ENCODE measurements at places on chromosomes 5 and 9.

DNA sequence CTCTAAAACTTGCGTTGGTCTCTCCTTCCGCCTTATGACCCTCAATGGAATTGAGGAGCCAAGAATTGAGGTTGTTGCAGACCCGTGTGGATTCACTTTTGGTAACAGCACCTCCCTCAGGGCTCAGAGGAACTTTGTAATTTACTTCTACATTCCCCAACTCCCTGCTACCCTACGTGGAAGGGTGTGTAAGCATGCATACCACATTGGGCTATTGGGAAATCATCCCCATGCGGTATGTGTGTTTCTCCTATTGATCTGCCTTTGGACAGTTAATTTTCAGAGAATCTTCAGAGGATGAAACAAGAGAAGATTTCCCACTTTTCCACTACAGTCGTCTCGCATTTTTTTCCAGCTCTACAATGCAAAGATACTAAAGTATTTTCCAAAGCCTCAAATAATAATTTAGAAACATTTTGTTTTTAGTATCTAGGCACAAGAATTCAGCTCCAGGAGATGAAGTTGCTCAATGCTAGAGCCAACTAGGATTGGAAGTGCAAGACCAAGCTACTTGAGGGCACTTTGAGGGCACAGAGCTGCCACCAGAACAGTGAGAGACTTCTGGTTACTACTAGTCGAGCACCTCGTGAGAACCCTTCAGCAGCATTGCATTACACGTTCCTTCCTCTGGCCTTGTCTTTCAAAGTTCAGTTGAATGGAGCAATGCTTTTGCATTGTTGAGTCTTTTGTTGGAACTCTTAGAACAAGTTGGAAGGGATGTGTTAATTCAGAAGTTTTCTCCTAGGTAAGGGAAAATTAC is 3.4 kb downstream of the C1QTNF3 start:
- no peak for DNase-seq

DNA sequence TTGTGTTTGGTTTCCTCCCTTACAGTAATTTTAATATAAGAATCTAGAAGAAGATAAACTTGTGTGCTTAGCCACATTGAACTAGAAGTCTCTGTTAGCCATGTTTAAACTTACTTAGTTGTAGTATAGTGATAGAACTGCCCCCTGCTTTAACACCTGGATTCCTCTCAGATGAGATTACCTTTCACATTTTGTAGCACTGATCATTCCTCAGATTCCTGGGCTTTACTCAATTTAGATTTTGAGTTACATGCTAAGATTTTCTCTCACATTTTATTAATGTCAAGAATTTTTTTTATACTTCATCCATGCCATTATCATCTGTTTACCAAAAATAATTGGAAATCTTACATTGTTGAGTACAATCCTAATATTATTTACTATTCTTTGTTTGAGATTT is 70.5 kb downstream of the GPBP1 start:
- no peak for DNase-seq

DNA sequence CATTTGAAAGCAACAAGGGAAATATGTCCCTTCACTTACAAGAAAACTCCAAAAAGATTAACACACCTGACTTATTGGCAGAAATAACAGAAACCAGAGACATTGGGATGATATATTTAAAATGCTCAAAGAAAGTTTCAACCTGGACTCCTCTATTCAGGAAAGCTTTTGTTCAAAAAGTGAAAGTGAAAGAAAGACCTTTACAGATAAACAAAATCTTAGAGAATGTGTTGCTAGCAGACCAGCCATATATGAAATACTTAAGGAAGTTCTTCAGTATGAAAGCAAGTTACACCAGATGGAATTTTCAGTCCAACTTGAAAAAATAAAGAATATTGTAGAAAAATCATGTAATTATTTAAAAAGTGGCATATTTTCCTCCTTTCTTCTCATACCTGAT is 1075.1 kb downstream of the NR2F1-AS1 start:
- no peak for DNase-seq

- no peak for DNase-seq
Observed at GRCh38 chr5:135324160-135324559, 74.9 kb downstream of the MACROH2A1 start.

GRCh38 chr5:24068524-24068923 is 561.1 kb downstream of the PRDM9 start:
- no peak for DNase-seq

- no peak for DNase-seq
Observed at GRCh38 chr9:95626885-95627558, 110.3 kb upstream of the PTCH1 start.

GRCh38 chr9:132637801-132638200 is 32.0 kb downstream of the DDX31 start:
- DNase-seq: no peak

DNA sequence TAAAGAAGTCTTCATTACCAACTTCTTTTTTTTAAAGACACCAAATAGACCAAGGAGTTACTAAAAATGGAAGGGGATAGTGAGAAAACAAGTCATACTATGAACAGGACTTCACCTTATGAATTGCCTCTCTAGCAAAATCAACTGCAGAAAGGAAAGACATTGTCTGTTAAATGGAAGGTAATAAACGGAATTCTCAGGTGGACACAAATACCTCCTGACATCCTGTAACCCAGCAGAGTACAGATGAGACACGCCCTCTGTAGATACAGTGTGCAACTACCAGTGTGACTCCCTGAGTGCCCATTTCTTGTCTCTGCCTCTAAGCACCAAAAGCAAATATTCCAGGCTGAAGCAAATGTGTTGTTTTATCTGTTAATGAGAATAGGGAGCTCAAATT is 12.2 kb upstream of the PLPP1 start:
- no peak for DNase-seq

DNA sequence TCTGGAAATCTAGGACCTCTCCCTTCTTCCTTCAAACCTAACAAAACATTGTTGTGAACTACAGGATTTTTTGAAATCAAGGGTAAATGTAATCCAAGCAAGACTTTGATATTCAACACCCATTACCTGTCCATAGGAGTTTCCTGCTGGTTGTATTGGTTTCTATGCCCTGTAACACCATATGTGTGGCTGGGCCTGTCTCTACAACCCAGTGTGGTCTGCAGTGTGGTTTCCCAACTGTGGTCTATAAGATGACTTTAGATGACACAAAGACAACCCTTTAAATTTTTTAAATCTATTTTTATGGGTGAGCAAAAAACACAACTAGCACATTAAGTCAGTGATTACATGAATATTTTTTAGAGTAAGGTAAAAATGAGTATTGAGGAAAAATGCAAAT is 93.1 kb downstream of the SMIM15 start:
- no peak for DNase-seq

GRCh38 chr9:22244139-22245011 is 202.2 kb upstream of the DMRTA1 start:
- DNase-seq: peak; percentile 34

DNA sequence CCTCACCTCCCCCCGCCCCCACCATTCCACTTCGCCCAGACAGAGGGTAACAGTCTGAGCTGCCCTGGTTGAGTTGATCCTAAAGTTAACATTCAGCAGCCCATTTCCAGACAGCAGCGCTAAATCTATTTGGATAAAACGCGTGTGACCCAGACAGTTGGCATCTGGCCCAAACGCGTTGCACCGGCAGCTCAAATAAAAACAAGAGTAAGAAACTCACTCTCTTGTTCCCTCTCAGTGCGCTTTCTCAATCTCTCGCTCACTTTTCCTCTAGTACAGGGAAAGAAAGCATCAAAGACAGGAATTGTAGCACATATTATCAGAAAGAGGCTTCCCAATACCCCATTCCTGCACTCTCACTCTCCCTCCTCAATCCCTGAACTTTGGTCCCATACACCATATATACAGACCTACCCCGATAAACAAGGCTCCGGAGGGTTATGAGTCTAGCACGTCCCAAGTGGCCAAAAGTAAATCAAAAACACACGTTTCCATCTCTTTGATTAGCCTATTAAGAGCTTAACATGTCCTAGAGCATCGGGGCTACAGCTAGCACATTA is 1.3 kb downstream of the ADAMTS6 start:
- DNase-seq: no peak

GRCh38 chr9:115672477-115673316 is 480.9 kb upstream of the PAPPA start:
- DNase-seq: no peak

- no peak for DNase-seq
Observed at GRCh38 chr5:64331597-64332277, 166.1 kb downstream of the RNF180 start.

DNA sequence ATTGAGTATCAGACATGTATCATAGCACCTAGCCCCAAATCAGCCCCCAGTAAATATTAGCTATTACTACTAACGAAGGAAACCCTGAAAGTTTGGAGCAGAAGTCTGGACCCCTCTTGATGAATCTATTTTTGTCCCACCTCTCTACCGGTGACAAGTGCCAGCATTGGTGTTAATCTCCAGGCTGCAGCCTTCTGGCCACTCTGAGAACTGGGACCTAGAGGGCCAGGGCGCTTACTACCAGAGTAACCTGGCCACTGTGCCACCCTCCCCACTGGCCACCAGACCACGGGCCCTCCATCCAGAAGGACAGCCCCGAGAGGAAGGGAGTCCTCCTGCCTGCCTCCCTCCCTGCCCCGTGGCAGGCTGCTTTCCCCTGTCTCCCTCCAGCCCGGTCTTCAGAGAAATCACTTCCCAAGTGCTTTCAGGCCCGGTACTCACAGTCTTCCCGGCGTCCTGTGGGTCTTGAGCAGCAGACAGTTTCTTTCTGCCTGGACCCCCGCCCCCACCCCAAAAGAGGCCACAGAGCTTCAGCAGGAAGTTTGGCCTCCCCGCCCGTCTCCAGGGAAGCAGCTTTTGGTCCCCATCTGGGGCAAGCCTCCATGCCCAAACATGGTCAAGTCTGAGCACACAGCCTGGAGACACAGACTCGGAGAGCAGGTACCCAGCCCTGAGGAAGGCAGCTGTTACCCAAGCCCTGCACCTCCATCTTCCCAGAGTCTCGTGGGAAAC is at the start of gene KCNMB1:
Gene KCNMB1, minus strand, starts transcription at position 550 of the 732 bp plus-strand sequence. CDS start 3,920 bp downstream, outside the sequence.
- DNase-seq: no peak

- DNase-seq: no peak
Observed at GRCh38 chr9:110641293-110641692, 27.3 kb upstream of the MUSK start.

GRCh38 chr5:105101577-105101976 is 1539.0 kb upstream of the NUDT12 start:
- DNase-seq: no peak

- peak; percentile 65 for DNase-seq
Observed at GRCh38 chr5:132812781-132813598, at the start of gene SOWAHA. TSS of gene SOWAHA (plus strand) at chr5:132813302. CDS start at chr5:132813622, 320 bp downstream.

DNA sequence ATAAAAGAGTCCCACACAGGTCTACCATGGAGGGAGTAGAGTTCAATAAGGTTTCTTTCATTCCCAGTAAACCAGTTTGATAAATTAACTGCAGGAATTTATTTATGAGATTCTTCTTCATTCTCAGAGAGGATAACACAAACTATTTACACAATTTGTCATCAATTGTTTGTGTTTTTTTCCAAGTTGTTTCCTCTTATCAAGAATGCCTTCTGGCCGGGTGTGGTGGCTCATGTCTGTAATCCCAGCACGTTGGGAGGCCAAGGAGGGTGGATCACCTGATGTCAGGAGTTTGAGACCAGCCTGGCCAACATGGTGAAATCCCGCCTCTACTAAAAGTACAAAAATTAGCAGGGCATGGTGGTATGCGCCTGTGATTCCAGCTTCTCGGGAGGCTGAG is 216.7 kb downstream of the MLLT3 start:
- DNase-seq: no peak

DNA sequence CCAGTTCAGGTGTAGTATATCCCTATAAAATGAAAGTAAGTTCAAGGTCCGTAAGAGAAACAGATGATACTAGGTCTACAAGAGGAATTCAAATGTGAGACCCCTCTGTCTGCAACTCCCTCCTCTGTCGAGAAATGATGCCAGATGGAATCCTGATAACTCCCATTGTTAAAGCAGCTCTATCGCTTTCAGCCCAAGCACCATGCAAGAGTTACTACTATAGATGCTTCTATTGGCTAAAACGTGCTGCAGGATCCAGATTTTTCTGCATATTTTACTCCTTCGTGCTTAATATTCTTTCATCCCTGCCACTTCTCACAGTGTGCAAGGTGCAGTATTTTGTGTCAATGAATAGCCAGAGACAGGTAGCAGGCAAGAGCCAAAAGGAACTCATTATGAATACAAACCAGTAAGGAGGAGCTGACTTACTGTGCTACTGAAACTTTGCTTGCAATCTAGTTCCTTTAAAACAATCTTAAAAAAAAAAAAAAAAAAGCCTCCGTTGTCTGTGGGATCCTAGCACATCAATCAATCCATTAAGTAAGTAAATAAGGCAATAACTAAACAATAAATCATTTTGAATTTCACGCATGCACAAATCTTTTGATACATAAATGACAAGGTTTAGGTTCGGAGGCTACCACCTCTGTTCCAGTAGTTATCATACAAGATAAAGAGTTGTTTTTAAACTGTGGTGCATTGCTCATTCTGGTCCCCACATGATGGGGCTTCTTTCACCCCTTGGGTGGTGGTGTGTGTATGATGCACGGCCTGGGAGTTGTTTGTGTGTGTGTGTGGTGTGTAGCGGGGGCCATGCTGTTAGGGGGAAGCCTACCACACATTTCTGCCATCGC is 151.1 kb upstream of the MPDZ start:
- DNase-seq: no peak

GRCh38 chr9:94168203-94169000 is 84.1 kb downstream of the PTPDC1 start:
- no peak for DNase-seq

DNA sequence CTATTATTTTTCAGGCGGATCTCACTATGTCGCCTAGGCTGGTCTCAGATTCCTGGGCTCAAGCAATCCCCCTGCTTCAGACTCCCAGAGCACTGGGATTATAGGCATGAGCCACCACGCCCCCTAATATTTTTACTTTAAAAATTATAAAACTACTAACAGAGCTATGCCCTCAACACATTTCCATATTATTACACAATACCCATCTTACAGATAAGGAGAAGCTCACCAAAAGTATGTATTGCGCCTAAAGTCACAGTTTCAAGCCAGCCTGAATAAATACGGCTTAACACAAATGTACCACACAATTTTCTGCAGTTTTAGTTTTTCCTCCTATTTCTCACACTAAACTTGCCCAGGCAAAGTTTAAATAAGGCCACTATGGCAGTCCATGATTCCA is 9.9 kb upstream of the HAVCR1 start:
- DNase-seq: no peak

- no peak for DNase-seq
Observed at GRCh38 chr5:127967323-127967982, 116.1 kb upstream of the SLC12A2 start.

- DNase-seq: no peak
Observed at GRCh38 chr9:126671381-126671831, 57.7 kb downstream of the LMX1B start.

- DNase-seq: no peak
Observed at GRCh38 chr9:138015021-138015829, 137.6 kb downstream of the CACNA1B start.

- DNase-seq: no peak
Observed at GRCh38 chr9:122051351-122052321, 41.5 kb downstream of the TTLL11 start.

- no peak for DNase-seq
Observed at GRCh38 chr5:107558823-107559375, 111.8 kb downstream of the EFNA5 start.

- no peak for DNase-seq
Observed at GRCh38 chr9:126652140-126652582, 38.4 kb downstream of the LMX1B start.
